ENCODE measurements at places on chromosomes 11 and 22.

- DNase-seq = no peak
Observed at GRCh38 chr11:65663639-65664200, 1.0 kb upstream of the RELA start.

GRCh38 chr11:57403802-57404147, 13.3 kb upstream of the PRG2 start:
- no peak for DNase-seq

- DNase-seq = no peak
Observed at GRCh38 chr11:64559351-64560138, 31.5 kb upstream of the SLC22A12 start.

- no peak for DNase-seq
Observed at GRCh38 chr22:27115816-27116256, 458.4 kb downstream of the MIAT start.

DNA sequence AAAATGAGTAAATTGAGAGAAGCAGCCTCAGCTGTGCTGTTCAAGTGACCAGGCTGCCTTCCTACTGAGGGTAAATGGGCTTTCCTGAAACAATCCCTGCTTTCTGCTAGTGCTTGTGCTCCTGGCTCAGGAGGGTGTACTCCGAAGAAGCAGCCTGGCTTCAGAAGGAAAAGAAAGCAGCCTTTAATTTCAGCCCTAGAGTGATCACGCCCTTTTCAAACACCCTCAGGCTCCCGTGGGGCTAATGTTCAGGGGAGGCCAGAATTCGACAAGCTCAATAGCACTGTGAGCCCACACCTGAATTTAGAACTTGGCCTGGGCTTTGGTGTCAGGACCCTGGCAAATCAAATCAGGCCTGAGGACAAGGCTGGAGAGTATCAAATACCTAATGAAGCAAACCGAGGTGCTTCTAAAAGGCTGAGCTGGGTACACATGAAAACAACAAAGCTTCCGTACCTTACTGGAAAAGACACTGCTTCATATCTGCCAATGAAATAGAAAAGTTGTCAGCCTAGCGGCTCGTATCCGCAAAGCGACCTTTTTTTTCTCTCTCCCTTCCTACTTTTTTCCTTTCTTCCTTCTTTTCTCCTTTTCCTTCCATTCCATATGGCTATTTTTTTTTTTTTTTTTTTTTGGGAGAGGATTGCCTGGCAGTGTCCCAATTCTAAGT, 387.8 kb downstream of the SOX6 start:
- no peak for DNase-seq

DNA sequence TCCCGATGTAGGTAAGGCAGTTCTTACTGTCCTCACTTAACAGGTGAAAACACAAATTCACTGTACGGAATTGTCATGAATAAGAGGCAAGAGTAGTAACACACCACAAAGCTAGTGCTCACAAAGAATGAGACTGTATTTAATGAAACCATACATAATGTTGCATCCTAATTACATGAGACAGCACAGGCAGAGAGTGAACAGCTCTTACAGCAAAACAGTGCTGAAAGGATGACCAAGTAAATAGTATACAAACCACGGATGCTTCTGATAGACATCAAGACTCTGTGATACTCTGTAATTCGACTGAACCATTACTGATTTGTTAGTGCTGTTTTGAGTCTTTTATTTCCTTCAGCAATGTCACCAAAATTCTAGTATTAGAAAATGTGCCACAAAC, 282.3 kb downstream of the TTC28 start:
- no peak for DNase-seq

DNA sequence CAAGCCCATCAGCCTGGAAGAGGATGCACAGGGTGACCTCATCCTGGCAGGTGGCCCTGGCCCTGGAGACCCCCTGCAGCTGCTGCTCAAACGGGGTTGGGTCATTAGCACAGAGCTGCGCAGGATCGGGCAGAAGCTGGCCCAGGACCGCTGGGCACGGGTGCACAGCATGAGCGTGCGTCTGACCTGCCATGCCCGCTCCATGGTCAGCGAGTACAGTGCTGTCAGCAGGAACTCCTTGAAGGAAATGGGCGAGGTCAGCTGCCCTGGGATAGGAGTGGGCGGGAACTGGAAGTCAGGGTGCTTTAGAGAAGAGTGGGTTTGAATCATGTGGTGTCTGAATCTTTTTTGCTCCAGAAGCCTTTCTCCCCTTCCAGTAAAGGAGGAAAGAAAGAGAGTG, 61.1 kb downstream of the INSC start:
- DNase-seq = no peak
